Stimulated activated CD4-positive, alpha-beta T cell treated with anti-CD3 and anti-CD28 coated beads, Interleukin-4, amount 100 ng/mL, for 4 hours (primary cell): ENCODE measurements at places on chromosomes 7 and 10.

- no peak for DNase-seq
Measured at GRCh38 chr10:70090951-70091350, 38.3 kb downstream of the MACROH2A2 start.

- no peak for DNase-seq
Measured at GRCh38 chr7:90604383-90604782, 8.3 kb downstream of the CDK14 start.

DNA sequence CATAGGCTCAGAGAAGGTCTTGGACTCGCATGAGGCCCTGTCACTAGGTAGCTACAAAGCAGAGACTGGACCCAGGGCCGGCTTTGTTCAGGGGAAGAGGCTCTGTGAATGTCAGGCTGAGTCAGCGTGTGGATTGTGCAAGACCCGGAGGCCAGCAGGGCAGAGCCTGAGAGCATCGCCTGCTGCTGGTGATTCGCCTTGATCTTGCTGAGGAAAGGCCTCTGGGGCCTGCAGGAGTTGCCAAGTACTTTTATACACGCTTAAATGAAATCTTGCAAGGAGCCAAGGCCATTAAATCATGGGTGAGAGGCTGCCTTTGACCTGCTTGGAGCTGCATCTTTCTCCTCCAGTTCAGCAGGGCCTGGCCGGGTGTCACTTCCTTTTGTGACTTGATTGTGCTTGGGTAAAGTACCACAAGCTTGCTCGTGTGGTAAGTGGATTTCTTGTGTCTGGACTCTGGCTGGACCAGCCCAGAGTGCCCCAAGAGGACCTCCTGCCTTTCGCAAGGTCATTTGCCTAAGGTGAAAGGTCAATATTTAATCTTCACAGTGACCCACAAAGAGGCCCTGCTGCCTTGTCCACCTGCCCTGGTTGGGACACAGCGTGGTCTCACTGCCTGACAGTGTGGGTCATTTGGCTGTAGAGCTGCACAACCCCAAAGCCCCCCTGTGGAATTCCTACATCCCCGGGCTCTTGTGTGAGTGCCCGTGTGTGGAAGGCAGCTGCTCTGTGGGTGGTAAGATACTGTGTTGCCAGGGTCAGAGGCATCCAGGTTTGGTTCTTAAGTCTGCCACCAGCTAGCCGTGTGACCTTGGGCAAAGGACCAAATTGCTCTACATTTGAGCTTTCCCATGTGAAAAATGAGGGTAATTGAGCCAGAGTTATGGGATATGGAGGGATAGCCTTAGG, 38.6 kb upstream of the SH2D4B start:
- DNase-seq, result peak; percentile 60

GRCh38 chr10:3067859-3068179, 471 bp downstream of the PFKP start:
- no peak for DNase-seq

DNA sequence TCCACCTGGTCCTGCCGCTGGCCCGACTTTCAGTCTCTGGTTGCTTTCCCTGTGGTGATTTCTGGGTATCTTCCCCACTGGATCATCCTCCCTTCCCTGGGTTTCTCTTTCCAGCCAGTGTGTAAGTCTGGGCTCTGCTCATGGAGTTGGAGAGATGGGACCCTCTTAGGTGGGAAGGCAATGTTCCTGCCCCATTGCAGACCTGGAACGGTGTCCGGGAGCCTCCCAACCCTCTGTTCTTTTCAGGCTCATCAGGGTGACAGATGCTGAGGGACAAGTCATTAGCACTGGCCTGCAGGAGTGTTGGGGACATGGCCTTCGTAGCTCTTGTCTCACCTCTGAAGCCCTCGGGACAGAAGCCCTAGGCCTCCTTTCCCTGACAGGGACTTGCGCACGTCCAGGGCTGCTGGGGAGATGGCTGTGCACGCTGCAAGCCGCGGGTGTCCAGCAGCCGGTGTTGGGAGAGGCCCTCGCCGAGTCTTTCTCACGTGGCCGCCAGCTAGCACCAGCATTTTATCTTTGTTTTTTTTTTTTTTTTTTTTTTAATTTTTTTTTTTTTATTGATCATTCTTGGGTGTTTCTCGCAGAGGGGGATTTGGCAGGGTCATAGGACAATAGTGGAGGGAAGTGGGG, 17.2 kb downstream of the ZNF783 start:
- DNase-seq, result no peak

GRCh38 chr10:129063877-129064276, 403.2 kb upstream of the MGMT start:
- no peak for DNase-seq

DNA sequence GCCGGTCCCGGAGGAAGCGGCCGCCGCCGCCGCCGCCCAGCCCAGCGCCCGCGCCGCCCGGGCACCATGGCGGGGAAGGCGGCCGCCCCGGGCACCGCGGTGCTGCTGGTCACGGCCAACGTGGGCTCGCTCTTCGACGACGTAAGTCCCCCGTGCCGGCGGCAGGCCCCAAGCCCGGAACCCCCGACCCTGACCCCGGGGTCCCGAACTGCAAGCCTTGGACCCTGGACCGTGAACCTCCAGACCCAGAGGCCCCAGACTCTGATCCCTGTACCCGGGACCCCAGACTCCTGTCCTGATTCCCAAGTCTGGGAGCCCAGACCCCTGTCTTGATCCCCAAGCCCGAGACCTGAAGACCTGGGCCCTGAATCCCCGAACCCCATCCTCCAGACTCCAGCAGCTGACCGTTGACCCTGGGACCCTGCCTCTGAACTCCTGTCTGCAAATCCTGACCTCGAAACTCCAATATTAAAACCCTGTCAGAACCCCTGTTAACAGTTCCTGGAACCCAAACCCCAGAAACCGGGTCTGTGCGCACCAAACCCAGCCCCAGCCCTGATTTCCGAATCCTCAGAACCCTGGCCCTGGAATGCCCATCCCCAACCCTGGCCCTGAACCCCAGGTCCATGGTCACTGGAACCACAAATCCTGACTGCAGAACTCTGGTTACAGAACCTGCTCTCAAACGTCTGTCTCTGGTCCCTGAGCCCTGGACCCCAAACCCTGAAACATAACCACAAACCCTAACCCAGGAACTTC, 623 bp downstream of the INPP5A start:
- DNase-seq, result no peak

- DNase-seq, result no peak
Measured at GRCh38 chr7:26645121-26645520, 219.3 kb downstream of the SKAP2 start.

DNA sequence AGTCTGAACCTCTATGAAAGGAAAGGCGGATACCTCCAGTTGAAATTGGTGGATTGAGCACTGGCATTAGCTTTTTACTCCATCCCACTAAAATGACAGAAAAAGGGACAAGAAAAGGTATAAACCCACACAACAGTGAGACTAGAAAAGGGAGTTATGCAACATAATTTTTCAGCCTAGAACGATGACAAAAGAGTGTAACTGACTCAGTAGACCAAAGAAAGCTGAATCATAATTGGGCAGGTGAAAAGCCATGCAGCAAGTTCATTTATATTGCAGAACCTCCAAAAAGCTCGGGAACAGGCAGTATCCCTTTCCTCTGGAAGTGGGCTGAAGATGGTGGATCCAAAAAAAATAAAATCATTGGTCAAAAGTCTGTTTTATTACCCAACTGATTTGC, 30.5 kb upstream of the ZCCHC24 start:
- DNase-seq, result no peak

GRCh38 chr7:127792528-127793342, 140.7 kb downstream of the SND1 start:
- no peak for DNase-seq

- DNase-seq, result no peak
Measured at GRCh38 chr7:140640060-140640637, 464 bp downstream of the DENND2A start.

DNA sequence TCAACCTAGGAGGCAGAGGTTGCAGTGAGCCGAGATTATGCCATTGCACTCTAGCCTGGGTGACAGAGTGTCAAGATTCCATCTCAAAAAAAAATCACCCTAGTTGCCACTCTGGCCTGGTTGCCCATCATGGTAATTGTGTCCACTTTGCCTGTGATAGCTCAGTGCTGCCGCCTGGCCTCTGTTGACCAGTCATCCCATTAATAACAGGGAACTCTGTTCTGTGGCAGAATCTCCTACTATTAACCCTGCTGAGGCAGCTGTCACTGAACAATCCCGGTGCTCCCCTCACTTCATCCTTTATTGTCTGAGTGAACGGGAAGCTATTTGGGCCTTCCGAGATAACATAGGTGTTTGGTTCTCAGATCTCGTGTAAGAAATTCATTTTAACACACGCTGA, 14.6 kb downstream of the ZNF3 start:
- no peak for DNase-seq

- DNase-seq, result no peak
Measured at GRCh38 chr10:88534072-88534665, 48.9 kb downstream of the RNLS start.

DNA sequence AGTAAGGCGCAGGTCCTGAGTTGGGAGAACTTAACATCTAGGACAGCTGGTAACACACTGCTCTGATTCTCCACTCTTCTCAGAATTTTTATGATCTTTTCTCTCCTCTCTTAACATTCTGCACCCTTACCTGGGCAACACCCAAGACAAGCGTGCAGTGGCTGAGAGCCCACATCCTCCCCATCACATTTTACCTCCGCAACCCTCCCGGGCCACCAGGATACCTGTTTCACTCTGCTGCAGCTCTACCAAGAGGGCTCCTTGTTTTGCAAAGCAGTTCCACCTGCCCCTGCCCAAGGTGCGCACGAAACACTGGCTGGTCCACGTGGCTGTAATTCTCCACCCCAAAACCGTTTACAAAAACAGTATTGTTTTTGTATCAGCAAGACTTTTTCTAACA, 81.5 kb downstream of the ITIH5 start:
- no peak for DNase-seq

DNA sequence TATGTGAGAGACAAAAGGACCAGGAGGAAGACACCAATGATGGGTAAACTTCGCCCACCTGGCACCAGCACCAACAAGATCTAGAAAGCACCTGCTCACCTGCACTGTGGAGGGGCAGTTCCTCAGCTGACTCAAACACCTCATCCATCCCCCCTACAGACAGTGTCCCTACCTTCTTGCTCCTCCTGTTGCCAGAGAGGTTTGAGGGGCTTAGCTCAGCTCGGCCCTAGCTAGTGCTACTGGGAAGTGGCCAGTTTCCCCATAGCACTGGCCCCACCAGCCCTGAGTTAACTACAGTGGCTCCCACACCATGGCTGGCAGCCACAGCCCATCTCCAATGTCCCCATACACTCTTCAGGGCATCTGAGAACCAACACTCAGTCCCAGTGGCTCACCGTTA, 70.8 kb downstream of the GRID1 start:
- no peak for DNase-seq

DNA sequence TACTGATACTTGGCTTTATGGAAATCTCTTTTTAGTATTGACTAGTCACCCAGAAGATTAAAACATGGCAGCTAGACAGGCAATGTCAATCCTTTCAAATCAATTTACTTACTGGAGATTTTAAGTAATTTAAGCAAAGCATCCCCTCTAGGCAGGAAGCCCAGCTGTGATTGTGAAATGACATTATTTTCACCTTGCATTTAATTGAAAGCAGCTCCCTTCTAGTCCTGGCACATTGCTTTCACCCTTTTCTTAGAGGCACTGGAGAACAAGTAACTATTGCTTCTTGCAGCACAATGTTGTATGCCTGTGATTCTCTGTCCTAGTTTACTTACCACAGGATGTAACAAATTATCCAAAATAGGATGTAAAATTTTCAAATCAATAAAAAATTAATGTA, 13.3 kb downstream of the ST7 start:
- DNase-seq, result no peak

- no peak for DNase-seq
Measured at GRCh38 chr7:26437003-26437532, 145.4 kb downstream of the SNX10 start.

DNA sequence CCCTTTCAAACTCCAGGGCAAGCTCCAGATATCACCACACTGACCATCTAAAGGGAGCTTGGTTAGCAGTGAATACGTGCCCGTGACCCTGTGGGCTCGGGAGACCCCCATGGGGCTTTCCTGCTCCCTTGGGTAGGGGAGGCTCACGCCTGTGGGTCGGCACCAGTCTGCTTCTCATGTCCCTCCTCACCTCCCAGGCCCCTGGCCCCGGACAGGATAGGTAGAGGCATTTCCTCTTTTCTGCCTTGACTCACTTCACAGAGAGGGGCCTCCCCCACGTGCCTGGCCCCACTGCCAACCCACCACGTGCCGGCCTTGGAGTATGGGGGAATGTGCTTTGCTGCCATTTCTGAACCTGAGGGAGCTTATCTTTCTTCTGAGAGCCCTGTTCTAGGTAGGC, 131.3 kb upstream of the FAM20C start:
- no peak for DNase-seq

- peak; percentile 30 for DNase-seq
Measured at GRCh38 chr7:77199013-77199966, at the start of gene FGL2. Gene FGL2, minus strand, starts transcription at chr7:77199819. Its CDS starts 26 bp downstream, at chr7:77199793.

DNA sequence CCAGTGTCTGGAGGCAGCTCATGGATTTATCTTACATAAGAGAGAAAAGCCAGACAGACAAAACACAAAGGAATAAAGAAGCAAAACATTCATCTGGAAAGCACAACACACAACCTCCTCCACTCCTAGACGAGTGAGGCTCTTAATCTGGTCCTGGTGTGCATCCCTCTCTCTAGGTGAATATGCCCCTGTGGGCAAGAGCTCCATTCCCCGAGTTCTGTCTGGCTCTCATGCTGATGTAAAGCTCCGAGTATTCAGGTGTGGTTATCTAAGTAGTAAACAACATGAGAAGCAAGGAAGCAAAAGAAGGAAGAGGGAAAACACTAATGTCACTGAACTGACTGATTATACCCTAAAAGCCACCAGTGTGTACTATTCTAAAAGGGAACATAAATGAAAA, 47.9 kb upstream of the FEZF1 start:
- no peak for DNase-seq
